ENCODE measurements at places on chromosomes 3 and 15.

DNA sequence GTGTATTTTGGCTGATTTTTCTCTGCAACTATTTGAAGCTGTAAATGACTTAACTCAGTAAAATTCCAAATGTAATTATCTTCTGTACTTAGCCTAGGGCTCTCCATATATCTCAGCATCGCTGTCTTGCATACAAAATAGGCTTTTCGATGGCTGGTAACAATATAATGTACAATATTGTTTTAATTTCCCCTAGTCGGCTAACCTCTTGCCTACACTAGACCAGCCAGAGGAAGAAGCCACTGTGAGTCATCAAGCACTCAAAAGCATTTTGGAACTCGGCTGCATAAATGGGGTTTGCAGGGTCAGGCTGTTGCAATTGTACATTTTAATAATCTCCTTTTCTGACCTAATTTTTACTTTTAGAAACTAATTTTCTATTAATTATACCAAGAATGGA, 583.8 kb downstream of the FOXP1 start:
- no peak for DNase-seq

GRCh38 chr3:183122257-183122932, 23.1 kb upstream of the MCCC1 start:
- no peak for DNase-seq

GRCh38 chr3:72058493-72059081, 273.6 kb upstream of the PROK2 start:
- no peak for DNase-seq

- DNase-seq: no peak
Observed at GRCh38 chr15:35777061-35777460, 231.1 kb upstream of the DPH6 start.

DNA sequence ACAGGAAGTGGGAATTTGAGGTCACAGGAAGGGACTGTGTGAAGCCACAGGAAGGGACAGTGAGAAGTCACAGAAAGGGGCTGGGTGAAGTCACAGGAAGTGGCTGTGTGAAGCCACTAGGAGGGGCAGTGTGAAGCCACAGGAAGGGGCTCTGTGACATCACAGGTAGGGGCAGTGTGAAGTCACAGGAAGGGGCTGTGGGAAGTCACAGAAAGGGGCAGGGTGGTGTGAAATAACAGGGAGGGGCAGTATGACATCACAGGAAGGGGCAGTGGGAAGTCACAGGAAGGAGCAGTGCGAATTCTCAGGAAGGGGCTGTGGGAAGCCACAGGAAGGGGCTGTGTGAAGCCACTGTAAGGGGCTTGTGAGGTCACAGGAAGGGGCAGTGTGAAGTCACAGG, 35.8 kb downstream of the GASK1A start:
- DNase-seq: no peak

- no peak for DNase-seq
Observed at GRCh38 chr15:63677778-63678177, 80.6 kb downstream of the FBXL22 start.

DNA sequence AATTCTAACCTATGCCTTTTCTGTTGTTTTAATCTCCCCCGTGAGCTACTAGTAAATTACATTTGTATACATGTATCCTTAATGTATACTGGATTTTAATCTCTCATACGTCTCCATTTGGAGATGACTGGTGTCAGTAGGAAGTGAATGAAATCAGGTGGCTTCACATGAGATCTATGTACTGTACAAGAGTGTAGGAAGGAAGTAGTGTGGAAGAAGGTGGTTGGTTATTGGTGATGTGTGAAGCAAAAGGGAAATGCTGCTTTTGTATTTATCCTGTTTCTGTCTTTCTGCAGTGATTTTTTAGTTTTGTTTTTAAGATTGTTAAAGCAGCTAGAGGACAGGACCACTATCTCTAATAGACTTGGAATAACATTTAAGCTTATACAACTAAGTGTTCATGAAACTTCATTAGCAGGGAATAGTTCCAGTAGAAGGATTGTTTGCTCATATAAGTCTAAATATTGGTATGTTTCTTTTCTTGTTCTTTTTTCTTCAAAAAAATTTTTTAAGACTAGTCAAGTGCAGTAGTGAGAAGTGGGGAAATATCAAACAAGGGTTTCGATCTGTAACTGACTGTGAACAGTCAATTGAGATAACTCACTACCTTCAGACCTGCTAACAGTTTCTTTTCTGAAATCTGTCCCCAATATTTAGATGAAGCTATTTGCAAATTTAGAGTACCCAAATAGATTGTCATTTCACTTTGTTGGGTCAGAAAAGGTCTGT, 15.3 kb downstream of the SNX1 start:
- no peak for DNase-seq

- DNase-seq: no peak
Observed at GRCh38 chr3:115961380-115961779, 338.1 kb downstream of the GAP43 start.

- DNase-seq: no peak
Observed at GRCh38 chr3:16816048-16816780, 68.5 kb upstream of the PLCL2 start.

- no peak for DNase-seq
Observed at GRCh38 chr3:156727519-156728205, 53.3 kb downstream of the TIPARP start.

DNA sequence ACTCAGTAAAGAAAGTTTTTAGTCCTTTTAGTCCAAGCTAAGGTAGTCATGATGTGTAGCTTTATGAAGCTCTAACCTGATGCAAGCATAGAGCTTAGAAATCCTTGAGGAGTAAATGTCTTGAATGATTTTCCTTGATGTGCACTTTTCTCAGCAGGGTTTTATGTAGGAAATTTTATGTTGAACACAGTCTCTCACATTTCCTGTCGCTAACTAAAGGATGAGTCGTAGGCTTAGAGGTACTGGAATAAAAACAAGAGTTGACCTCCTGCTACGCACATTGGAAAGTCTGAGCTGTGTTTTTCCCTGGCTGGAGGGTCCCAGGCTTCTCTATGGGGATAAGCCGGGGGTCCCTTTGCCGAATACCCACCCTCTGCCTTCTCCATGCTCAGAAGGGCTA, 34.7 kb upstream of the ZPLD1 start:
- no peak for DNase-seq

DNA sequence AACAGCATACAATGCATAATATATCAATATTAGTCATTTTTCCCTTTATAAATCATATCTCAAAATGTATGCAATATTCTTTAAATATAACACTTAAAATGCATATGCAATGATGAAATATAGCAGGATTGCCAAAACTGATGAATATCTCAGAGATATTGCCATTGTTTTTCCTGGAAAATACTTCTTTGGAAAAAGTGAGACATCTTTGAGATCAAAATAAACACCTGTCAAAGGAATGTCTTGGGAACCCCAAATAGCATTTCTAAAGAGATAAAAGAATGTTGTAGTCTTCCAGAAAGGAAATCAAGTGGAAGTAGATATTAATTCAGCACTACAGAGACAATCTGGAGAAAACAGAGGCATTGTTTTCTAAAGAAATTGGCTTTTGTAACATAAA, 457.8 kb upstream of the UBE2E2 start:
- no peak for DNase-seq

- DNase-seq: no peak
Observed at GRCh38 chr15:31084176-31084575, 17.3 kb downstream of the TRPM1 start.

- DNase-seq: no peak
Observed at GRCh38 chr3:128873244-128874022, 6.0 kb upstream of the ACAD9 start.

- no peak for DNase-seq
Observed at GRCh38 chr15:47587940-47588802, 129.1 kb upstream of the SEMA6D start.

DNA sequence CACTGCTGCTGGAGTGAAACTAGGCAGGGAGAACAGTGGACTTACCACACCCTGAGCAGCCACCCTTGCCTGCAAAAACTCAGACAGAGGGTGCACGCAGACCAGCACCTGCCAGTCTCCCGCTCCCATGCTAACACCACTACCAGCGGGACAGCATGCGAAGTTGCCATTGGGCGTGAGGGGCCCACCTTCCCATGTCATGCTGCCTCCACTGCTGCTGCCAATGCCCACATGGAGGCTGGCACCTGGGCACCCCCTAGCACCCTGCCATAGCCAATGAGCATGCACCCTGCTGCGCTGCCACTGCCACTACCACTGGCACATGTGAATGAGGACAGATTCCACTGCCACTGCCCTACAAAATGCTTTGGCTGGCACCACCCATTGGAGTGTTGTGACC, 19.7 kb upstream of the MINAR1 start:
- no peak for DNase-seq

DNA sequence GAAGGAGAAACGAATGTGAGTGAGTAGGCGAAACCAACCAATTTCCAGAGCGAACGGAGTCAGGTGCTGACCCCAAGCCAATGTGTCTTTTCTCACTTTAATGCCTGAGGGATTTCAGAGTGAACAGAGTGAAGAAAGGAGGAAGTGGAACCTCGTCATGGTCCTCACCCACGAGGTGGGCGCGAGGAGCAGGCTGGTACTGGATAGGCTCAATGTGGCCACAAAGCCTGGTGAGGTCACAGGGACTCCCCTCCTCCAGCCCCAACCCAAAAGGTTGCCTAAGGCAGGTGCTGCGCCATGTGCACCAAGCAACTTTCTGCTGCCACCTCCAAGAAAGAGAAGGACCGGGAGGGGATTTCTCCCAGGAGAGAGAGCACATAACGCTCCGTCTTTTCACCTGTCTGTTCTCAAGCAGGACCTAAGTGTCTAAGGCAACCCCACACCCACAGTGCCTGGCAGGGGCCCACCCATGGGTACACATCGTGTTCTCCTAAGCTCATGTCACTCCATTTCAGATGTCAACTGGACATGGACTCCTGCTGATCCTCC, 3.8 kb downstream of the NRROS start:
- DNase-seq: no peak

- DNase-seq: no peak
Observed at GRCh38 chr3:188164248-188164687, 10.3 kb downstream of the LPP start.

- DNase-seq: no peak
Observed at GRCh38 chr15:91968610-91969009, 115.1 kb downstream of the SLCO3A1 start.

GRCh38 chr15:49171790-49172189, 1.7 kb downstream of the GALK2 start:
- DNase-seq: no peak

GRCh38 chr3:33943277-33943676, 144.8 kb downstream of the PDCD6IP start:
- DNase-seq: no peak

DNA sequence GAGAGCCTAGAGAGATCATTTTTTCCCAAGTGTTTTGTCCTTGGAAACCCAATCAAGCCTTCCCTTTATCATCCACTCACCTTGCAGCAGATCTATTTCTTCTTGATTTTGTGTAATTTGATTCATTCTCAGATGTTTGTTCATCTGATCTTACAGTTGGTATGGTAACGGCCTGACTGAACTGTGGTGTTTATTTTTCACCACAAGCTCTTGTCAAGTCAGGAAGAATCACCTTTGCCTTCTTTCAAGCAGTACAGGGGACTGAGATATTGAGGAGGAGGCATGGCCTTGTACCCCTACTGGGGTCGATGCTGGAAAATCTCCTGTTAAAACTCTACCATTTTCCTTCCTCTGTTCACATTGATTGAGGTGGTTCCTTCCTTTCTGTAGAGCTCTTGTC, 361.4 kb upstream of the CFAP20DC start:
- no peak for DNase-seq

- no peak for DNase-seq
Observed at GRCh38 chr3:141680620-141681389, 57.3 kb upstream of the RNF7 start.

DNA sequence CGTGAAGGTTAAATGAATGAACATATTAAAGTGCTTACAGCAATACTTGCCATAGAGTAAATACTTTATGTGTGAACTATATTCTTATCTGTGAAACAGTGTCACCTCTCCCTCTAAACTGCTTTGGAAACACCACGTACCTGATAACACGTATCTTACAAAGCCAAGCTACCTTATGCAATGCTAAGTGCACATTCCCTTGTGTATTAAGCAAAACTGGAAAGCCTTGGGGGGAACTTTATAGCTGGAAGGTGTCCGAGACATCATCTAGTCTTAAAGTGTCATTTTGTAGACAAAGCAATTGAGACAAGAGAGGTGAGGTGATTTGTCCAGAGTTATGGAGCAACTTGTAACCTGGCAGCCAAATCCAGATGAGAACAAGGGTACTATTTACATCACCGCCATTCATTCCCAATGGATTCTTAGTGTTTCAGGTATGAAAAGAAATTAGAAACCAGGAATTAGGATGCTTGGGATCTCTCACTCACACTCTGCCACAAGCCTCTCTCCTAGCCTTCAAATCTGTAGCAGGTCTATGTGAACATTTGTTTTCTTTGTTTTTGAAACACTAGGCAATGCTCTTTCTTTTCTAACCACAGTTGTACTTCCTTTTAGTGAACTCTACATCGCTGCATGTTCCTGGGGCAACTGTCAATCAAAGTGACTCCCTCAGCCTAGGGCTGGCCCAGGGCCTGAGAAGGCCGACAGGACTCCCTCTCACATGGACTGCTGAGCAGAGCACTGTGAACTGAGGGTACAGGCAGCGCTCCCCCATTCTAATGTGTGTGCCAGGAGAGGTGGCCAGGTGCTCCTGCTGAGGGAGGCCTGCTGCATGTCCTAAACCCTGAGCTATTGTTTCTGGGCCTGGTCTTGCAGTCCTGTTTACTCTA, 13.9 kb upstream of the MGLL start:
- DNase-seq: no peak

GRCh38 chr3:55608301-55608937, 121.3 kb upstream of the WNT5A start:
- no peak for DNase-seq

GRCh38 chr15:26565542-26565941, 207.3 kb downstream of the GABRB3 start:
- DNase-seq: no peak

- no peak for DNase-seq
Observed at GRCh38 chr15:91954292-91954691, 100.8 kb downstream of the SLCO3A1 start.

DNA sequence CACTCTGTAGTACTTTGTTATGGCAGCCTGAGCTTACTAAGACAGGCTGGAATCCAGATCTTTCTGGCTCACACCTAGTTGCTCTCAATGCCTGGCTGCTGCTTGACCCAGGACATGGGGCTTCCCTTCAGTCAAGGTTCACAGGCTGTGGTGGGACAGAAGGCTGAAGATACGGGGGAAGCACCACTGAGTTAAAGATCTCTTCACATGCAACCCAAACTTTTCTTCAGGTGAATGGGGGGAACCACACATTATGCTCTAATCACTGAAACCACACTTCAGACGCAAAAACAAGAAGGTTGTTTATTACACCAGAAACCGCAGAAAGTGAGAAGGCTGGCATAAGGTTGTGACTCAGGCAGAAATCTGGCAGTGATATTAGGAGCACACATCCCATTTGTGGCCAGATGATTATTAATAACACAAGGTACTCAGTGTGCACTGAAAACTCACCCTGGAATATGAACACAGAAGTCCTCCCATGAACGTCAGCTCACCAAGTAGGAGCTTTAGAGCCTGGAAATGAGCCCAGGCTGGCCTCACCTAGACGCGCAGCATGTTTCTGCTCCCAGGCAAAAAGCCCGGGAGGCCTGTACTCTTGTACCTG, 230.5 kb upstream of the CHRNA7 start:
- DNase-seq: no peak
